MG63 (cell line): ENCODE measurements at places on chromosomes 3 and 15. TPM values are rescaled to one million over a fixed set of nuclear protein-coding genes. Genes with fewer than 3 reads are reported as not detected.

GRCh38 chr15:78749831-78750230 is 61.4 kb downstream of the ADAMTS7 start:
- no peak for DNase-seq

DNA sequence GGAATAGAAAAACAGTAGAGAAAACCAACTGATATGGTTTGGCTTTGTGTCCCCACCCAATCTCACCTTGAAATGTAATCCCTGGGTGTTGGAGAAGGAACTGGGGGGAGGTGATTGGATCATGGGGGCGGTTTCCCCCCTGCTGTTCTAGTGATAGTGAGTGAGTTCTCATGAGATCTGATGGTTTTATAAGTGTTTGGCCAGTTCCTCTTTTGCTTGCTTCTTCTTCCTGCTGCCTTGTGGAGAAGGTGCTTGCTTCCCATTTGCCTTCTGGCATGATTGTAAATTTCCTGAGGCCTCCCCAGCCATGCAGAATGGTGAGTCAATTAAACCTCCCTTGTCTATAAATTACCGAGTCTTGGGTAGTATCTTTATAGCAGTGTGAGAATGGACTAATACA is 48.4 kb downstream of the EOMES start:
- DNase-seq = no peak

DNA sequence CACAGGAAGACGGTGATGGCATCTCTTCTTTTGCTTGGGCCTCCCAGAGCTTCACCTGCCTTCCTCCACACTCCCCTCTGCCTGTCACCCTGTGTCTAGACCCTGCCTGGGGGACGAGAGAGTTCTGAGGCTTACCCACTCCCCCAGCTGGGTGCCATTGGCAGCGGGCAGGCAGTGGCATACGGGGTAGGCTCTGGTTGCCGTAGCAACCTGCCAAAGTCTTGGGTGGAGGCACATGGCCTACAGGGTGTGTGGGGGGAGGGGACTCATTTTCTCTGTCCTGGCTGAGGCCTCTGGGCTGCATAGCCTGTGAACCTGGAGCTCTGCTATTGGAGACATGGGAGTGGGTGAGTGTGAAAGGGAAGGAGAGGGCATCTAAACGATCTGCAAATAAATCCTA is 4.4 kb downstream of the INSYN1 start:
- DNase-seq = no peak

DNA sequence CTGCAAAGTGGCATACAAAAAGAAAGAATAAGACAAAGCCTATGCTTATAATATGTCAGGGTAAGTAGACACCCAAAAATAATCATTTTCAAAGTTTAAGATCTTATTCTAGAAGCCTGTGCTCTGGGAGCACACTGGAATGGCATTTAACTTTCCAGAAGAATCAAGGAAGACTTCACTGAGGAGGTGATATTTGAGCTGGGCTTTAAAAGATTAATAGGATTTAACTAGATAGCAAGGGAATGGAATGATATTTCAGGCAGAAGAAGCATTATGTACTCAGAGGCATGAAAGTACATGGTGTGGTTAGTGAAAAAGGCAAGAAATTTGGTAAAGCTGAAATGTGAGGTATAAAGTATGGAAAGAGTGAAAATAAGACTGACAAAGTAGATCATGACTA is 106.8 kb downstream of the ZBTB20 start:
- DNase-seq = no peak

The IL16 gene
- 0.10 and 2.3 TPM in 2 replicates for total RNA-seq

The FBXW12 gene
- not detected in 2 replicates for total RNA-seq

The ATP13A4 gene
- not detected in 2 replicates for total RNA-seq

- no peak for DNase-seq
These were observed 97.3 kb downstream of the EPHB1 start for GRCh38 chr3:134892326-134892725.

The MST1 gene
- total RNA-seq = 0.33 TPM in 1 of 2 replicates, not detected in the other

The TUSC7 gene
- total RNA-seq = not detected in 2 replicates

The RBP2 gene
- not detected in 2 replicates for total RNA-seq
